ENCODE measurements at places on chromosomes 6 and 20.

DNA sequence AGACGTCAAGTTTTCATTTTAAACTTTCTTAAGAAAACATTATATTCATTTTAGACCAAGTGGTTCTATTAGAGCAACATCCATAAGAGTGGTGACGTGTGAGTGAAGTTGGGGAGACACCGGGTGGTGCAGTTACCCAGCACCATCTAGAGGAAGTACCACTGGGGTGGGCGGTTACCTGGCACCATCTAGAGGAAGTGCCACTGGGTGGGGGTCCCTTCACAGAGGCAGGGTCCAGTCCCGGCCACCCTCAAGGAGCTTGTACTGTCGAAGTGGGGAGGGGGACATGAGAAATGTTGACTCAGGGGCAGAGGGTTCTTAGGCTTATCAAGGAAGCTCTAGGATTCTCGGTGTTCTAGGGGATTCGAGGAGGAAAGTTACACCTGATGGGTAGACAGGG lies 26.2 kb downstream of the PHACTR3 start:
- DNase-seq: no peak

- DNase-seq: peak; percentile 43
Observed at GRCh38 chr20:46757754-46758678, 48.6 kb downstream of the SLC2A10 start.

- DNase-seq: no peak
Observed at GRCh38 chr20:39916236-39916765, 772.7 kb downstream of the MAFB start.

- no peak for DNase-seq
Observed at GRCh38 chr6:150536835-150537234, 62.9 kb upstream of the PLEKHG1 start.

GRCh38 chr20:32159766-32160221 lies 47.7 kb downstream of the PLAGL2 start:
- DNase-seq: no peak

GRCh38 chr20:38369389-38369788 lies 23.1 kb downstream of the LBP start:
- no peak for DNase-seq

GRCh38 chr6:63806573-63806913 lies 170.9 kb downstream of the PHF3 start:
- DNase-seq: no peak

GRCh38 chr20:18796282-18796833 lies 17.2 kb upstream of the SCP2D1 start:
- DNase-seq: no peak

DNA sequence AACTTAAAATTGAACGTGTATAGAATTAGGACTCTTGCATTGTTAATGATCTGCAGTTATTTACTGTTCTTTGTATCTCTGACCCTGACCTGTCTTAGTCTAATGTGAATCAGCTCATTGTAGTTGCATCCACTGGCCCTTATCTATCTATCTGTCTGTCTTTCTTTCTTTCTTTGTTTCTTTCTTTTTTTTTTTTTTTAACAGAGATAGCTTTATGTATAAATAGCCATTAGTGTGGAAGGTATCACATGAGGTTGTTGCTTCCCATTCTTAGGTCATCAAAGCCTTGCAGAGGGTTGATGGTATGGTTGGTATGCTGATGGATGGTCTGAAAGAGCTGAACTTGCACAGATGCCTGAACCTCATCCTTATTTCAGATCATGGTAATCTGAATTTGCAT lies 59.9 kb downstream of the ENPP1 start:
- DNase-seq: no peak

DNA sequence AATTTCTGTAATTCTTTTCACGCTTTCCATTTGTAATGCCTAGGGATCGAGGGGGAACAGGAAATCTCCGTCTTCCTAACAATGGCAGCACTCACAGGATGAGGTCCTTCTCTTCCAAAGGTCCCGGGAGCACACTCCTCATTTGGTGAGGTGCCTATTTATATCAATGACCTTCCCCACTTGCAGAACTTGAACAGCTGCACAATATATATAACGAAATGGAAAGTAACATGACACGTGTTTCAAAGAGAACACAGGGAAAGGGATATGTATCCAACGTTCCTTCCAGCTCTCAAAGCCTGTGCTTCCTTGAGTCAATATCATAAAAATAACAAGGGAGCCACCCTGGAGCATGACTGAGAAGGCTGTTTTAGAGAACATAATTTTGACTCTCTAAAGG lies 78.6 kb upstream of the RBM24 start:
- no peak for DNase-seq
